ENCODE measurements at places on chromosomes 4 and X.

DNA sequence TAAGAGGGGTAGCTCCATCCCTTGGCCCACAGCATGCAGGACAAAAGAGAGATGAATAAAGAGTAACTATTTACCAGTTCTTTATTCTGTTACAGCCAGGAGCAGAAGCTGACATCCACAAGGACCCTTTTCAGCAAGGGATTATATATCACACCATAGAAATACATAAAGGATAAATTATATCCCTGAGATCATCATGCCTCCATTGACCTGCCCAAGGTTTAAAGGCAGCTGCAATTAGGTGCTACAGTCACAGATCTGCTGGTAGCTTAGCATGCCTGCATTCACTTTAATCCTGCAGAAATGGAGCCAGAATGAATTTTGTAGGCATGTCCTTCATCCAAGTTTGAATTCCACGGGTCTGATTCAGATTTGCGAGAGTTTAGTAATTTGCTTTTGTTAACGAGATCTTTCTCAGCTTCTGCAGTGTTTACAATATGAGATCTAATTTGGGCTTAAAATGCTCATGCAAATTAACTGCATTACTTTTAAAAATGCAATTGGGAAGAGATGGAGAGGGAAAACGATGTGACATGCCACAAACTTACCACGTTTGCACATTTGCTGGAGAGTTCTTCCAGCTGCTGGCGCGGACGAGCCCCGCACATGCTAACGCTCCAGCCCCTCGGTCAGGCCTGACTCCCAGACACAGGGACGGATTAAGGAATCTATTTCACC is 327.0 kb upstream of the NOCT start:
- DNase-seq, result no peak

DNA sequence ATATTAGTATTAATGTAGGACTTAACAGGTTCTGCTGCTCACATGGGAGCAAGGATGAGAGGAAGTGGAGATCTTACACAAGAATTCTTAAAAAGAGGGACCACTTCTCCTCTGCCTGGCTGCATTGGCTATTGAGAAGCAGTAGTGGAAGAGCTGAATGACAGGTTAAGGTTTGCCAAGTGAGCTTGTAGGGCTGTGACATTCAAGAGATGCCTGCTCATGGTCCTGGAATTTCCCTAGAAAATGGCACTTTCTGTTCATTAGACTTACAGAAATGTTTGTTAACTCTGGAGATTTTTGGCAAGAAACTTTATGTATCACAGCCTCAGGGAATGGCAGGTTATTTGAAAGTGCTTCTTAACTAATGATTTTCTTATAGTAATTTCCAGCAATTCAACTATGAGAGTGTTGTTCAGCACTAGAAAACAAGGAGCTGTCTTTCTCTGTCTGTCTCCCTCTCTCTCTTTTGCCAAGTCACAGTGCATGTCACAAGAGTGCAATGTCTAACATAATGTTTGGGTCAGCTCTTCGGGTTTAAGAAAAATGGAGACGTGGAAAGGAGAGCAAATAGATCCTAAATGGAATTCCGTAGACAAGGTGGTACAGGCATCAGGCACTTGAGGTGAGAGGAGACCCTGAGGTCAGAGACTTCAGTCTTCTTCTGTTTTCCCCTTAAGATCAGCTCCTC is 8.3 kb upstream of the NAP1L5 start:
- DNase-seq, result no peak

- no peak for DNase-seq
Observed at GRCh38 chr4:2882341-2882740, 38.7 kb downstream of the ADD1 start.

GRCh38 chrX:97452283-97452682 is 568.6 kb downstream of the RPA4 start:
- DNase-seq, result no peak

DNA sequence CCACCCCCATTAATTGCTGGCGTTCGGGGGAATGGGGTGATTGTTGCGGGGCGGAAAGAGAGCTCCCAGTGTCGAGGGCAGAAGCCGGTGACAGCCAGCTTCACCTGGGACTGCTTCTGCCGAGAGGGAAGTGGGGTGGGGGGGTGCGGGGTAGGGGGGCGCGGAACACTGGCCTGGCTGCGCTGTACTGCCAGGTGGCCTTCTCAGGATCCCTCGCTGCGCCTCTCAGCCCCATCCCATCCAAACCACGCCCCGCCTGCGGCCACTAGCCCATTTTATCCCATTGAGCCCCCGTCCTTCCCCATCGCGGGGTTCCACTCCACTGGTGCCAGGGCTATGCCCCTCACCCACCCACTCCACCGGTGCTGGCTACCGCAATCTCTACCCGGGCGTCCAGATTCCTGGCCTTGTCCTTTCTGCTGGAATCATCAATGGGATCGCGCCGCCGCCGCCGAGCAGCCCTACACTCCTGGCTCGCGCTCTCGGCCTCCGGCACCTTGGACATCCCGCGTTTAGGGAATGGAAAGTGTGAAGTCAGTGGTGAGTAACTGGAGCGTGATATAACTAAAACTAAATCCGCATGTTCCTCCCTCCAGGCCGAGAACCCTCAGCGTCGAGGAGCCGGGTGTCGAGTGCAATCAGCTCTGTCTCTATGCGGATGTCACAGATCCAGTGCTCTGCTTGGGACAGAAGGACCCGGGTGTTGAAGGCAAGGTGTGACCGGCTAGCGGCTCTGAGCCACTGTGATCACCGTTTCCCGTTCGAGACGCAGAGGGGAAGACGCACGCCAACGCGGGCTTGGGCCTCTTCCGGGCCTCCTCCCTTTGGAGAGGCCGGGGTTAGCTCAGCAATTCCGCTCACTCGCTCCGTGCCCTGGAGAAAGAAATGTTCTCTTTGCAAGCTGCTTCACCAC is 20.5 kb downstream of the NKX3-2 start:
- DNase-seq, result no peak

DNA sequence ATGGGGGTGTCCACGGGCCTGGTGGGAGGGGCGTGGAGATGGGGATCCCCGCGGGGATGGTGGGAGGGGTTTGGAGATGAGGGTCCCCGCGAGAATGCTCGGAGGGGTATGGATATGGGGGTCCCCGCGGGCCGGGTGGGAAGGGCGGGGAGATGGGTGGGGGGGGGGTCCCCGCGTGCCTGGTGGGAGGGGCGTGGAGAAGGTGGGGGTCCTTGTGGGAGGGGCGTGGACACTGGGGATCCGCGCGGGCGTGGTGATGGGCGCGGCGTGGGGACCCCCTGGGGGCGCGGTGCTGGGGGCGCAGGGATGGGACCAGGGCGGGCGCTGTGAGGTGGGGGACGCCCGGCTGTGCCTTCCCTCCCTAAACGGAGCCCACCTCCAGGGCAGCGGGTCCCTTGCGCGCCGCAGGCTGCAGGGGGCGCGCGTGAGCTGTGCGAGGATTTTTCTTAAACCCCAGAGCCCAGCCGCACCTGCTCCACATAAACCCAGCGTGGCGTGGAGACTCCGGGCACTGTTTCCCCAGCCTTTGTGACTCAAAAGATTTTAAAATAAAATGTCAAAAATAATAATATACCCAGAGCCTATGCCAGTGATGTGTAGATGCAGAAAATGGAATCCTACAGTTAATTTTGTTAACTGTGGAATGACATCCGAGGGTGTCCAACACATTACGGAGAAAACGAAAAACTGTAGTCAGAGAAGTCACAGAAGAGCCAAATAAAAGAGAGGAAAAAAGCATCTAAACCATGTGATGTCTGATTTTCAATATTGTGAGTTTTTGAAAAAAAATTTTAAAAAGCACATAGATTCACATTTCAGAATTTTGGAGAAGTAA is 1.5 kb upstream of the ASMTL start:
- no peak for DNase-seq

- no peak for DNase-seq
Observed at GRCh38 chrX:1444561-1445500, 7.9 kb downstream of the ASMTL start.

DNA sequence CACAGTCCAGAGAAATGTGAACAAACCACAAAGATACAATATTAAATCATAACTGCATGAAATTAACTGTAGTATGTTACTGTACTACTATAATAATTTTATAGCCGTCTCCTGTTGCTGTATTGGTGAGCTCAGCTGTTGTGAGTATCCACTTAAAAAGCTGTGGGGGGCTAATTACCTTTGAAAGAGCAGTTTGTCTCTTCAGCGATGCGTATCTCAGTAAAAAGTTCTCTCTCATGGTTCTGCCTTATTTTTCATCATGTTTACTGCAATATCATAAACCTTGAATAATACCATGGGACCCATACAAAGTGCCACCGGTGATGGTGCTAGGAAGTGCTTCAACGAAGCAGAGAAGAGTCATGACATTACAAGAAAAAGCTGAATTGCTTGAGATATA is 8.4 kb upstream of the MSMO1 start:
- no peak for DNase-seq

- DNase-seq, result no peak
Observed at GRCh38 chr4:2302387-2303119, 40.6 kb upstream of the MXD4 start.

- no peak for DNase-seq
Observed at GRCh38 chr4:14375816-14376215, 626.5 kb upstream of the CPEB2 start.

GRCh38 chr4:14871676-14872430 is 130.4 kb upstream of the CPEB2 start:
- no peak for DNase-seq

DNA sequence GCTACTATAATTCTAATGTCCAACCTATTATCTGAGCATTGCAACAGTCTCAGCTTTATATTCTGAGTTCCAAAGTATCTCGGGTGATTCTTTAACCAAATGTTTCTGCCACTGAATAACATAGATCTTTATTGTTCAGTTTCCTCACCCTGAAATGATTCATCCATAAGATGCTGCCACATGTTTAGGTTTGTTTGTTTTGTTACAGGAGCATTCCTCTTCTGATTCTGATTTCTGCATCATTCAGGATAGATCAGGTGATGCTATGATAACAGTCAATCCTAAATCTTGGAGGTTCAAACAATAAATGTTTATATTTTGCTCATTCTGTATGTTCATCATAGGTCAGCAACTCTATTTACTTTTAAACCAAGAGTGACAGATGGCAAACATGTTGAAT is 927.6 kb downstream of the PCDH7 start:
- DNase-seq, result no peak

DNA sequence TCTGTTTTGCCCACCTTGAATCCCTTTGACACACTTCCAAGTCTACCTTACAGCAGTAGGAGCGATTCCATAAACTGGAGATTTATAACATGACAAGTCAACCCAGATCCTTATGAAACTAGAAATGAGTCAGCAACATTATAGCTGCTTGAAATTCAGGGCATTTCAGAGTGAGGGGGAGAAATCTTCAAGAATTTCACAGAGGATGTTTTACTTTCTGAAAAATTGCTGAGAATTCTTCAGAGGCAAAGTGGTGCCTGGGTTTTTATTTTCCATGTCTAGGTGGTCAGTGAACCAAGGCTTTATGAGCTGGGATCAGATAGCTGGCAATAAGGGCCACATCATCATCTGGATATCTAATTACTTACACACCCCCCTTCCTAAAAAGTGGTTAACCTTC is 119.8 kb downstream of the PPARGC1A start:
- no peak for DNase-seq

GRCh38 chrX:78945186-78945912 is at the start of gene P2RY10:
Gene P2RY10, plus strand, starts transcription at chrX:78945391. Its CDS starts 15,130 bp downstream, at chrX:78960521.
- DNase-seq, result no peak

All from NCI-H187 treated with DMSO at 0.1 percent for 48 hours (cell line).